ENCODE measurements at places on chromosomes 6 and 20.

DNA sequence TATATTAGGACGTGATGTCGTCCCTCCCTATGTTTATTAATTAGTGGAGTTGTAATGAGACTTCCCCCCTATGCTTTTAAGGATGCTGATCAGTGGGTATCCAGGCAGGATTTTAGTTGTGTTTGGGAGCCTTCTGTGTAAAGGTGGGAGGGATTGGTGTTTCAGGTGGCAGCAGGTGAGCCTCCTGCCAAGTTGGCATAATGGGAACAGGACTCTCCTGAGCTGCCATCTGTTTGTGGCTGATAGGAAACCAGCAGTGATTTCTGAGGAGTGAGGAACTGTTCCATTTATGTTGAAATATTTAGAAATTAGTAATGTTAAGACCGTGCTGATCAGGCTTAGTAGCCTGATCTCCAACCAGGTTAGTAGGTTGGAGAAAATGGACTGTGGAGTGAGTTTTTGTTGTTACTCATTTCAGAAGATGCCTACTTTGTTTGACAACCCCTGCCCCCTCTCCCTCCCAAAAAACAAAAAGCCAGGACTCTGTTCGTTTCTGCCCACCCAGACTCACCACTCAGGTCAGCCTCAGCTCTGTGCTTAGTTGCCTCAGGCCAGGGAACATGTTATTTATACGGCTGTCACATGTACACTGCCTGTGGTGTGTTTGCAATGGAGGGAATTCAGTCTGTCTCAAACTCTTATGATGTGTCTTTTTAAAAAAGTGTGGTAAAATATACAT, 55.4 kb upstream of the TULP4 start:
- DNase-seq: no peak
- no peak overlapping the region for H3K4me3 ChIP-seq
- no peaks in the 10 kb centered on the region for H3K27me3 ChIP-seq
- no peak overlapping the region for H3K27ac ChIP-seq

DNA sequence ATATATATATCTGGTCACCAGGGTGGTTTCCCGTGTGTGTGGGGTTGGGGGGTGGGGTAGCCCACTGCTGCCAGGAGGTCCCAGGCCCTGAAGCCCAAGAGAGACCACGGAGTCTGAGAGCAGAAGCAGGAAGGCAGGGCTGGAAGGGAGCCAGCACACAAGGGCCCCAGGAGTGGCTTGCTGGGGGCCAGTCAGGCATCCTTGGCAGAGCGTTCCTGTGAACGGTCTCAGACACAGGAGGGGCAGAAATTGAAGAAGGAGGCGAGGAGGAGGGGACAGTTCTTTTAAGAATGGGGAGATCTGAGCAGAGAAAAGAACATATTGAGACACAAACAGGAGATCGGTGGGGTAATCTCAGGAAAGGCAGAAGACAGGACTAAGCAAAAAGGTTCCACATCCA, 1.9 kb upstream of the EBF4 start:
- H3K27ac ChIP-seq: no peak overlapping the region
- no peak for DNase-seq
- no peaks in the 10 kb centered on the region for H3K4me1 ChIP-seq
- no peak overlapping the region for H3K4me3 ChIP-seq
- H3K27me3 ChIP-seq: peaks cover 61% of the 10 kb centered on the region

- no peak for DNase-seq
- no peak overlapping the region for H3K27ac ChIP-seq
- no peak overlapping the region for H3K4me3 ChIP-seq
- no peaks in the 10 kb centered on the region for H3K4me1 ChIP-seq
- no peaks in the 10 kb centered on the region for H3K36me3 ChIP-seq
- H3K27me3 ChIP-seq: peaks cover 3% of the 10 kb centered on the region
Measured at GRCh38 chr6:109922851-109923250, 55.3 kb upstream of the GPR6 start.

GRCh38 chr6:82690283-82690682, 326.7 kb downstream of the TPBG start:
- no peak overlapping the region for H3K4me3 ChIP-seq
- no peak overlapping the region for H3K27ac ChIP-seq
- H3K27me3 ChIP-seq: peaks cover 8% of the 10 kb centered on the region

GRCh38 chr20:37259865-37260264, 1.7 kb downstream of the GHRH start:
- peaks cover 57% of the 10 kb centered on the region for H3K27me3 ChIP-seq
- H3K36me3 ChIP-seq: no peaks in the 10 kb centered on the region
- no peak overlapping the region for H3K4me3 ChIP-seq
- no peaks in the 10 kb centered on the region for H3K4me1 ChIP-seq
- no peak for DNase-seq

GRCh38 chr6:142187209-142187608, 40.1 kb downstream of the VTA1 start:
- peaks cover 3% of the 10 kb centered on the region for H3K36me3 ChIP-seq
- no peaks in the 10 kb centered on the region for H3K27me3 ChIP-seq
- H3K4me1 ChIP-seq: peaks cover 2% of the 10 kb centered on the region
- DNase-seq: peak; percentile 77
- no peak overlapping the region for H3K27ac ChIP-seq

- no peak overlapping the region for H3K27ac ChIP-seq
- no peaks in the 10 kb centered on the region for H3K36me3 ChIP-seq
- H3K4me1 ChIP-seq: peaks cover 3% of the 10 kb centered on the region
- DNase-seq: no peak
Measured at GRCh38 chr6:148768646-148769270, 21.9 kb downstream of the UST start.

- H3K4me3 ChIP-seq: peak overlapping the region; percentile 19
- H3K4me1 ChIP-seq: peaks cover 3% of the 10 kb centered on the region
- DNase-seq: peak; percentile 98
- no peaks in the 10 kb centered on the region for H3K36me3 ChIP-seq
- no peaks in the 10 kb centered on the region for H3K27me3 ChIP-seq
Measured at GRCh38 chr6:24743265-24743943, 24.4 kb upstream of the C6orf62 start.

GRCh38 chr6:13541496-13541895, 32.9 kb upstream of the SIRT5 start:
- H3K4me3 ChIP-seq: no peak overlapping the region
- H3K36me3 ChIP-seq: no peaks in the 10 kb centered on the region
- no peaks in the 10 kb centered on the region for H3K4me1 ChIP-seq
- no peak for DNase-seq
- no peak overlapping the region for H3K27ac ChIP-seq

GRCh38 chr6:46263707-46264086, 92.9 kb upstream of the ENPP5 start:
- H3K4me3 ChIP-seq: no peak overlapping the region
- H3K27ac ChIP-seq: no peak overlapping the region
- no peaks in the 10 kb centered on the region for H3K27me3 ChIP-seq
- H3K4me1 ChIP-seq: no peaks in the 10 kb centered on the region
- H3K36me3 ChIP-seq: no peaks in the 10 kb centered on the region

- DNase-seq: no peak
- no peaks in the 10 kb centered on the region for H3K27me3 ChIP-seq
- peaks cover 36% of the 10 kb centered on the region for H3K36me3 ChIP-seq
- H3K4me3 ChIP-seq: no peak overlapping the region
Measured at GRCh38 chr20:35039146-35039545, 53.5 kb downstream of the TRPC4AP start.

- H3K4me1 ChIP-seq: peaks cover 30% of the 10 kb centered on the region
- peak overlapping the region; percentile 8 for H3K4me3 ChIP-seq
- peak overlapping the region; percentile 100 for H3K27ac ChIP-seq
- H3K27me3 ChIP-seq: no peaks in the 10 kb centered on the region
Measured at GRCh38 chr6:137849181-137849980, 17.7 kb upstream of the TNFAIP3 start.

DNA sequence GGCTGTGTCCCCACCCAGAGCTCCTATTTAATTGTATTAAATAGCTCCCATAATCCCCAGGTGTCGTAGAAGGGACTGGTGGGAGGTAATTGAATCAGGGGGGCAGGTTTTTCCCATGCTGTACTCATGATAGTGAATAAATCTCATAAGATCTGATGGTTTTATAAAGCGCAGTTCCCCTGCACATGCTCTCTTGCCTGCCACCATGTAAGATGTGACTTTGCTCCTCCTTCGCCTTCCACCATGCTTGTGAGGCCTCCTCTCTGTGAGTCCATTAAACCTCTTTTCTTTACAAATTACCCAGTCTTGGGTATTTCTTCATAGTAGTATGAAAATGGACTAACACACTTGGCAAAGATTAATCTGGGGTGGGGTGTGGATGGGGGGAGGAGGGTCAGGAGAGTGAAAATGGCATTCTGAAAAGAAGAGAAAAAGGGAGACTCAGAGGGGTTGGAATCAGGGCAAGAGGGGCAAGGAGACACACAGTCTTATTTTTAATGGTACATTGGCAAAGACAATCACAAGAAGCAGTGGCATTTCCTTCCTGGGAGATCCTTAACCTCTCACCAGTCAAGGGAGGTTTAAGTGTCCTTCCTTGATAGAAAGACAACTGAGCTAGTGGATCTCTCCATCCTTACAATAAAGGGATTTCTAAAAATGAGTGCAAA, 37.5 kb upstream of the NOX3 start:
- peaks cover 16% of the 10 kb centered on the region for H3K4me1 ChIP-seq
- DNase-seq: no peak
- H3K4me3 ChIP-seq: no peak overlapping the region
- H3K27ac ChIP-seq: peak overlapping the region; percentile 98
- H3K27me3 ChIP-seq: no peaks in the 10 kb centered on the region
- no peaks in the 10 kb centered on the region for H3K36me3 ChIP-seq

- H3K4me3 ChIP-seq: no peak overlapping the region
- peaks cover 8% of the 10 kb centered on the region for H3K27me3 ChIP-seq
- H3K36me3 ChIP-seq: no peaks in the 10 kb centered on the region
- DNase-seq: no peak
Measured at GRCh38 chr6:111201244-111201554, 113.9 kb downstream of the SLC16A10 start.

GRCh38 chr6:7624796-7625710, 35.1 kb downstream of the SNRNP48 start:
- no peak overlapping the region for H3K4me3 ChIP-seq
- H3K27me3 ChIP-seq: peaks cover 1% of the 10 kb centered on the region
- H3K27ac ChIP-seq: no peak overlapping the region

GRCh38 chr6:75874224-75874623, 125.2 kb downstream of the MYO6 start:
- no peak overlapping the region for H3K27ac ChIP-seq
- DNase-seq: no peak
- no peak overlapping the region for H3K4me3 ChIP-seq
- H3K27me3 ChIP-seq: no peaks in the 10 kb centered on the region
- H3K36me3 ChIP-seq: peaks cover 4% of the 10 kb centered on the region

- no peaks in the 10 kb centered on the region for H3K36me3 ChIP-seq
- no peak overlapping the region for H3K27ac ChIP-seq
- no peak for DNase-seq
- H3K4me3 ChIP-seq: no peak overlapping the region
- no peaks in the 10 kb centered on the region for H3K4me1 ChIP-seq
Measured at GRCh38 chr6:33991610-33992009, 154.3 kb downstream of the GRM4 start.

DNA sequence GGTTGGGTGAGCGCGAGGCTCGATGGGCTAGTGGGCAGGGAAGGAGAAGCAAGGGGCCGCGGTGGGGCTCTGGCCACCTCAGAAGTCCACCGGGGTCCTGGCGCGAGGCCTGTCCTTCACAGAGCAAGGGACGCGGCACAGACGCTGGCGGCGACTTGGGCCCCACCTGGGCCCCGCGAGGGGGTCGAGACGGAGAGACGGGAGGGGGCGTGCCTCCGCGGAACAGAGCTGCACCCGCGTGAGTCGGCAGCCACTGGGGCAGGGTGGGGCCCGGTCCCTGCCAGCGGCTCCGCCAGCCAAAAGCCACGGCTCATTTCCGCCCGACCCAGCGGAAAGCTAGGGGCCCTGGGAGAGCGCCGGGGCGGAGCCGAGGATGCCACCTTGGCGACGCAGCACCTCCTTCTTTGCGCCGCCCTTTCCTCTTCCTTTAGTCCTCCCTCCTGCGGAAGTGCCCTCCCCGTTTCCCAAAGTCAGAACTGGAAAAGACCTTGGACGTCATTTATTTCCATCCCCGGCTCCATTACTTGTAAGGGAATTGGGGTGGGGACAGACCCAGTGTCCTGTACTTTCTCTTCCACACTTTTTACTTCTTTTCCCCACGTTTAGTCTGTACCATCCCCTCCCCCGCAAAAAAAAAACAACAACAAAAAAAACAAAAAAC, at the start of gene CUL7:
Gene CUL7 (minus strand): TSS at position 307 of the 661 bp plus-strand sequence. CDS start 1,063 bp downstream, outside the sequence.
- H3K4me3 ChIP-seq: peak within 1 kb of the TSS; percentile 68
- H3K27me3 ChIP-seq: no peaks in the 10 kb centered on the region
- H3K4me1 ChIP-seq: peaks cover 20% of the 10 kb centered on the region

GRCh38 chr20:34559311-34560140, 1.0 kb downstream of the MAP1LC3A start:
- peaks cover 2% of the 10 kb centered on the region for H3K4me1 ChIP-seq
- H3K27ac ChIP-seq: no peak overlapping the region
- peaks cover 3% of the 10 kb centered on the region for H3K36me3 ChIP-seq
- DNase-seq: no peak

- H3K36me3 ChIP-seq: no peaks in the 10 kb centered on the region
- DNase-seq: peak; percentile 27
Measured at GRCh38 chr6:14559746-14560536, 442.4 kb downstream of the CD83 start.

- no peak overlapping the region for H3K27ac ChIP-seq
- peaks cover 10% of the 10 kb centered on the region for H3K4me1 ChIP-seq
- H3K4me3 ChIP-seq: no peak overlapping the region
- H3K36me3 ChIP-seq: no peaks in the 10 kb centered on the region
Measured at GRCh38 chr6:5205877-5206850, 54.6 kb downstream of the LYRM4 start.

DNA sequence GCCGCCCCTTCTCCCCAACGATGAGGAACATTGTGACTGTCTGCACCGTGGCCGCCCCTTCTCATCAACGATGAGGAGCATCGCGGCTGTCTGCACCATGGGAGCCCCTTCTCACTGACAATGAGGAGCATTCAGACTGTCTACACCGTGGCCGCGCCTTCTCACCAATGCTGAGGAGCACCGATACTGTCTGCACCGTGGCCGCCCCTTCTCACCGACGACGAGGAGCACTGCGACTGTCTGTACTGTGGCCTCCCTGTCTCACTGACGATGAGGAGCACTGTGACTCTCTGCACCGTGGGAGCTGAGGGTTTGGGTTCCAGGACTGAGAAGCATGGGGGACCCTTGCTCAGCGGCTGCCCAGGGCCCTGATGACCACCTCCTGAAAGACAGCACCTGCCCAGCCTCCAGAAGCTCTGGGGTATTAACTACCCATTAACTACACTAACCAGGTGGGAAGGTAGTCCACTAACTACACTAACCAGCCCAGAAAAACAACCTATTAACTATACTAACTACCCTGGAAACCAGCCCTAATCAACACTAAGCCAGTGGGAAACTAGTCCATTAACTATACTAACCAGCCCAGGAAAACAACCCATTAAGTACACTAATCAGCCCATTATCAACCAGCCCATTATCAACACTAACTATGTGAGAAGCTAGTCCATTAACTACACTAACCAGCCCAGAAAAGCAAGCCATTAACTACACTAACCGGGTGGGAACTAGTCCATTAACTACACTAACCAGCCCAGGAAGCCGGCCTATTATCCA, 116.9 kb downstream of the TAF4 start:
- DNase-seq: no peak
- no peak overlapping the region for H3K27ac ChIP-seq
- no peaks in the 10 kb centered on the region for H3K4me1 ChIP-seq
- H3K4me3 ChIP-seq: no peak overlapping the region
- peaks cover 3% of the 10 kb centered on the region for H3K27me3 ChIP-seq

DNA sequence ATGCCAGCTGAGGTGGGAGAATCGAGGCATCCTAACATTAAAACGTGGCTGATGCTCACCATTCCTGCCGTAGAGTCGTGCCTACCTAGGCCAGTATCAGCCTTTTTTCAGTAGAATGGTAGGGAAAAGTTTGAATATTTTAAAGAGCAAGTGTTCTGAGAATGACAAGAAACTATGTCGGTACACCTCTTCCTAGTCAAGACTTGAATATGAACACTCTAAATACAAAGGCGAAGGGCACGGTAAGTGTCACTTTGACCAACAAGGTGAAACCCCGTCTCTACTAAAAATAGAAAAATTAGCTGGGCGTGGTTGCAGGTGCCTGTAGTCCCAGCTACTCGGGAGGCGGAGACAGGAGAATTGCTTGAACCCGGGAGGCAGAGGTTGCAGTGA, 1.0 kb downstream of the GINM1 start:
- H3K27ac ChIP-seq: no peak overlapping the region
- no peak for DNase-seq

Measured in IMR-90 (cell line).